CD8-positive, alpha-beta memory T cell (primary cell): ENCODE measurements at places on chromosomes 3 and 15. TPM values are rescaled to one million over a fixed set of nuclear protein-coding genes. Genes with fewer than 3 reads are reported as not detected.

Gene CTXND1
- not detected for total RNA-seq

Gene DAZL
- 0.27 TPM for total RNA-seq

Gene MAP6D1
- 3.7 TPM for total RNA-seq

DNA sequence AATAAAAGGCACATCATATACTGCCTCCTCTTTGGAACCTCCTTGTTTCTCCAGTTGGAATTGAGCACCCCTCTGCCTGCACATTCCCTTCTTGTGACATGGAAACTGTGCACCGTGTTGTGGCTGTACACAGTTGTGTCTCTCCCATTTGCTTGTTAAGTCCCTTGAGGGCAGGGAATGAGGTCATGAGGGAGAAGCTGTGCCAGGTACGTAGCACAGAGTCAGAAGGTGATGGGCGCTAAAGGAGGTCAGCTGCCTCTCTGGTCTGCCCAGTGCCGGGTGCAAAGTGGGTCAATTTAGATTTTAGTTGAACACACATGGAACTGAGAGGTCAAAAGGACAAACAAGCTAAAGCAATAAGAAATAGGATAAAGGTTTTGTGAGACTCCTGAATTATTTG lies 124.4 kb downstream of the FAM43A start:
- no peak overlapping the region for H3K27ac ChIP-seq
- peaks cover 4% of the 10 kb centered on the region for H3K27me3 ChIP-seq
- no peak for DNase-seq
- no peaks in the 10 kb centered on the region for H3K36me3 ChIP-seq
- H3K4me3 ChIP-seq = no peak overlapping the region

- no peaks in the 10 kb centered on the region for H3K36me3 ChIP-seq
- H3K4me1 ChIP-seq = no peaks in the 10 kb centered on the region
- no peak for DNase-seq
- H3K4me3 ChIP-seq = no peak overlapping the region
Measured at GRCh38 chr3:127150513-127151250, 42.2 kb upstream of the PRR23E start.

GRCh38 chr15:78937132-78937739 lies 7.6 kb downstream of the CTSH start:
- no peak overlapping the region for H3K27ac ChIP-seq
- H3K4me1 ChIP-seq = peaks cover 3% of the 10 kb centered on the region
- no peaks in the 10 kb centered on the region for H3K27me3 ChIP-seq
- no peaks in the 10 kb centered on the region for H3K36me3 ChIP-seq
- DNase-seq = no peak

DNA sequence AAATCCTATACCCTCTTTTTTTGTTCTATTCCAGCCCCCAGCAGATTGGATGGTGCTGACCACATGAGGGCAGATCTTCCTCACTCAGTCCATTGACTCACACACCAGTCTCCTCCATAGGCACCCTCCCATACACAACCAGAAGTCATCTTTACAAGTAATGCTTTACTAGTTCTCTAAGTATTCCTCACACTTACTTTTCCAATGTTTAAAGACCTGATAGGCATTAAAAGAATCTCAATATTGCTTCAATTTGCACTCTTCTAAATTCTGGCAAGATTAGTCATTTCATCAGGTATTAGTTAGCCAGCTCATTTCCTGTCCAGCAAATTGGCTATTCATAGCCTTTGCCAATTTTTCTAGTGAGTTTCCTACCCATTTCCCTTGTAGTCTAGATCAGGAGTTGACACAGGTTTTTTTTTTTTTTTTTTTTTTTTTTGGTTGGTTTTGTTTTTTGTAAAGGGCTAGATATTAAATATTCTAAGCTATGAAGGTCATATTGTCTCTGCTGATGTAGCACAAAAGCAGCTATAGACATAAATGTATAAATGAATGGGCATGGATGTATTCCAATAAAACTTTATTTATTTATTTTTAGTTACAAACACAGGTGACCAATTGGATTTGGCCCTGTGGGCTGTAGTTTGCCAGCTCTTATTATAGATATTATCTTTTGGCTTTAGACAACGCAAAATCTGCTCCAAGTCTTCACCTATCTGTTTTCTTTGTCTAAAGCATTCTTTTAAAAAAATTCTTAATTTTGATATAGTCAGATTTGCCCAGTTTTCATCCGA lies 76.1 kb downstream of the ABHD5 start:
- no peak for DNase-seq
- no peaks in the 10 kb centered on the region for H3K27me3 ChIP-seq
- no peaks in the 10 kb centered on the region for H3K36me3 ChIP-seq
- no peak overlapping the region for H3K4me3 ChIP-seq
- H3K4me1 ChIP-seq = peaks cover 19% of the 10 kb centered on the region

DNA sequence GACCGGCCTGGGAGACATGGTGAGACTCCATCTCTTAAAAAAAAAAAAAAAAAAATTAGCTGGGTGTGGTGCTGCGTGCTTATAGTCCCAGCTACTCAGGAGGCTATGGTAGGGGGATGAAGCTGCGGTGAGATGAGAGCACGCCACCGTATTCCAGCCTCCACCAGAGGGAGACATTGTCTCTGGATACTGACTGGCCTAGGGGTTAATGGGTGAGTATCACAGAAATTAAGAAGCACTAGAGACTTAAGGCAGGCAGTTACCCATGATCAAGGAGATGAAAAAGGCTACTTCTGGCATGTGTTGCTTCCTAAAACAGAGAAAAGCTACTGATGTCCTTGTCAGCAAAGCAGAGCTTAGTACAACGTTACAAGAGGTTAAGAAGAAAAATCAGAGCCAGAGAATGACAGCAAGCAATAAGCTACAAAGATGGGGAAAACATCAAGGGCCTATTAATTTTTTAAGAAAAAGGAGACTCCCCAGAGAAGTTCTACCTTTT lies 8.6 kb downstream of the TFRC start:
- no peak overlapping the region for H3K4me3 ChIP-seq
- no peaks in the 10 kb centered on the region for H3K27me3 ChIP-seq
- no peak overlapping the region for H3K27ac ChIP-seq
- H3K36me3 ChIP-seq = peaks cover 48% of the 10 kb centered on the region
